Astrocyte (in vitro differentiated cells and primary cell): ENCODE measurements at places on chromosomes 7 and 10.
A peak's percentile ranks its signal among the peaks of the same experiment; 100 is the strongest.

DNA sequence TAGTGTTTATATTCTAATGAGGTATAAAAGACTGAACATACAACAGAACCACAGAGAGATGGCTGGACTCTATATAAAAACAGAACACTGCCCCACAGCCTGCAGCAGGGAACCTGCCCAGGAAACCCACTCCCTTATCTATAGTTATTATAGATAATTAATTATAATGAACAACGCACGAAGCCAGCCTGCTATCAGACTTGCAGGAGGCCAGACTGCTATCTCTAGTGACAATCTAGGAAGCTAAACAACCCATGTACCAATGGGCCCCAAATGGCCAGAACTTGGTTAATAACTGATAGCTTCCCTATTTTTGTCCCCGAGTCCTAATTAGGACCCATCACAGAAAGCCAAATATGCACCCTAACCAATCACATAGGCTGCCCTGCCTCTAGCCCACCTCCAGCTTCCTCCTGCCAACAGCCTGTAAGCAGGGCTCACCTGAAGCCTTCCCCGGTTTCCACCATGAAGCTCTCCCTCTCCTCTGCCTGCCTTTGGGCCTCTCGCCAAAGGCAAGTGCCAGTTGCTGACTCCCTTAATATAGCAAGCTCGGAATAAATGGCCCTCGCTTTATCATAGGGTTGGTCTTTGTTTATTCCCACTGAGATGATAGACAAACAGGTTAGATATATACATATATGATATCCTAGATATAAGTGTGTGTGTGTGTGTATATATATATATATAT lies 74.5 kb downstream of the SYPL1 start:
- DNase-seq: no peak

GRCh38 chr7:158963771-158964241 lies 107.4 kb downstream of the DYNC2I1 start:
- no peak for DNase-seq

DNA sequence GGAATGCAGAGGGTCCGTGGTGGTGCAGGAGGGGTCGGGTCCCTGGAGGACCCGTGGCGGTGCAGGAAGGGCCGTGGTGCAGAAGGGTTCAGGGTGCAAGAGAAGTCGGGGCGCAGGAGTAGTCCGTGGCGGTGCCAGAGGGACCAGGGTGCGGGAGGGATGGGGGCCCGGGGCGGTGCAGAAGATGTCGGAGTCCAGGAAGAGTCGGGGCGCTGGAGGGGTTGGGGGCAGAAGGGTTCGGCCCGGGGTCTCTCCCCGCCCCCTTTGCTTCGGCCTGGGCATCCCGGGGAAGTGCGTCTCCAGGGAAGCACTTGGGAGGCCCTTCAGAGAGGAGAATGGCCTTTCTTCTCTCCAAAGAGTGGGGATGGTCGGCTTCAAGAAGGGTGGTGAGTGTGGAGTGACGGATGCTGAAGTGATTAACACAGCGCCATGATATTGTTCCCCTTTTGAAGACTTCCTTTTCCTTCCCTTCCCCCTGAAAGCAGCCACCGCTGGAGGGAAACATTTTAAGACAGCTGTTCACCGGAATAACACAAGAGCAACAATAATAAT lies 997 bp downstream of the WDR37 start:
- DNase-seq: no peak

DNA sequence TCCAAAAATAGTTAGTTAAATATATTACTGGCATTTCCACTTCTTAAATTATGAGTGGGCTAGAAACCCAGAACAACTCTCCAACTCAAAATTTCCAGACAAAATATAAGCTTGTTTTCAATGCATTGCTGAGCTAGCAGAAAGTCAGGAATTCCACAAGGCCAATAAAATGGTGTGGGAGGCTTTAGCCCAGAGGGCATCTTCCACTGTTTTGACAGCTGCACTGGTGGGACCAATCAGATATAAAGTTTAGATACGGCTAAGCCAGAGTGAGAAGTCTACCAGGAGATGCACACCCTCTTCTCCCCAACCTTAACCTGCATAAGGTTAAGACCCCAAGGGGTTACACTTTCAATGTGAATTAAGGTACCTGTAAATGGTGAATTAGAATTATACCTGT lies 76.6 kb downstream of the AMPH start:
- DNase-seq: no peak

GRCh38 chr7:155291045-155291530 lies 6.6 kb upstream of the INSIG1 start:
- DNase-seq: peak; percentile 40

DNA sequence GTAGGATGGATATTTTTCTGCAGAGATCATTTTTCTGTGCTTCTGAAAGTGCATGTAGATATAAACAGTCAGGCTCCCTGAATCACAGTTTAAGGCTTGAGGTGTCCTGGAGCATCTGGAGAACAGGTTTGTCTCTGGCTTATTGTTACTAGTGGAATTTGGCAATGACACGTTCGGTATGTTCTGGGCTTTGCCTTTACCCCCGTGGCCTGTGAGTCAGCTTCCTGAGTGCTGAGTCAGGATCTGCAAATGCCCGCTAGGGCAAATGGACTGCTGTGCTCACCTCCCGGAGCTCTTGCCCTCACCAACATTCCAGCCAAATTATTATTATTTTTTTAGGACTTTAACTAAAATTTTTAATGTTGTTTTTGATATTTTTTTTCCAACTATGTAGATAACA lies 192.5 kb upstream of the PRSS1 start:
- DNase-seq: peak; percentile 98

DNA sequence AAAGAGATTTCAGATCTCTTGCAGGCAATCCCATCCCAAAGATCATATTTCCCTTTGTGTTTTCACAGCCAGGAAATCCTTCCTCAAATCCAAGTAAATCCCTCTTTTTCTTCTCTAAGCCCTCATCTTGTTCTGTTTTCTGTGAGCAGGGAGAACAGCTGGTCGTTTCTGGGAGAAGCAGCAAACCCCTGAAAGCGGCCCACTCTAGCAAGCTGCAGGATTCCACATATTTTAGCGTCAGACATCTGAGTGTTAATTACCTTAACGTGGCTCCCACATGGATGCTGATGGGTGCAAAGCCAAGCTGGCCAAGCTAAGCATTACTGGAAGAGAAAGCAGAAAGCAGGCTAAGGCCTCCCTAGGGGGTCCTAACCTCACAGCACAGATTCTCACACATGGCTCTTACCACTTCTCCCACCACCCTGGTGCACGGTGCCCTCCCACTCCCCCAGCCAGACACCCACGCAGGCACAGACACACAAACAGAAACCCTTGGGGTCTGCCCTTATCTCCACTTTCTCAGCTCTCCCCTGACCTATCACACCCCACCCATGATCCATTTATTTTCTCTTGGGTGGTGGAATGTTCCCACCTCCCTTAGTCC lies 551.0 kb upstream of the AUTS2 start:
- DNase-seq: no peak

DNA sequence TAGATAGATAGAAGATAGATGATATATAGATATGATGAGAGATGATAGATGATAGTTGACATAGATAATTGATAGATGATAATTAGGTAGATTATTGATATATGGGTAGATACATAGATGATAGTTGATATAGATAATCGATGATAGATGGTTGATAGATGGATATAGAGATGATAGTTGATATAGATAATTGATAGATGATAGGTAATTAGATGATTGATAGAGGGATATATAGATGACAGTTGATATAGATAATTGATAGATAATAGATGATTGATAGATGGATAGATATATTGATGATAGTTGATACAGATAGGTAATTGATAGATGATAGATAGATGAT lies 72.3 kb downstream of the PRR15 start:
- no peak for DNase-seq

- DNase-seq: no peak
Measured at GRCh38 chr10:68261132-68261856, 29.4 kb upstream of the ATOH7 start.

DNA sequence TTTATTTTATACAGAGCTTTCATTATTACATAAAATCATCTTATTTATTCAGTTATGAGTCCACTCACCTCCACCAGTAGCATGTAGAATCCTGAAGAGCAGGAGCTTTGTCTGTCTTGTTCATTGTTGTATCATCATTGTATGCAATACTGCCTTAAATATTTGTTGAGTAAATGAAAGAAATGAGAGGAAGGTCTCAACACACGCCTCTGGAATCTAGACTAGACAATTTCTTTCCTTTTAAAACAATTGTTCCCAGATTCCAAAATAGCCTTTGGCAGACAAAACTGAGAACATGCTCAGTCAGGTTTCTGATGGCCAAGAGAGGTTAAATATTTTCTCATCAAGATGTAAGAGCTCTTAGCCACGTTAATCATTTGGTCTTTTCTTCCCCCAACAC lies 173.1 kb upstream of the AGR3 start:
- no peak for DNase-seq

- peak; percentile 49 for DNase-seq
Measured at GRCh38 chr10:90378524-90379076, 479.2 kb downstream of the HTR7 start.

GRCh38 chr7:137930581-137930980 lies 71.3 kb downstream of the CREB3L2 start:
- DNase-seq: peak; percentile 89

- DNase-seq: no peak
Measured at GRCh38 chr10:24288581-24288980, 79.6 kb downstream of the KIAA1217 start.

DNA sequence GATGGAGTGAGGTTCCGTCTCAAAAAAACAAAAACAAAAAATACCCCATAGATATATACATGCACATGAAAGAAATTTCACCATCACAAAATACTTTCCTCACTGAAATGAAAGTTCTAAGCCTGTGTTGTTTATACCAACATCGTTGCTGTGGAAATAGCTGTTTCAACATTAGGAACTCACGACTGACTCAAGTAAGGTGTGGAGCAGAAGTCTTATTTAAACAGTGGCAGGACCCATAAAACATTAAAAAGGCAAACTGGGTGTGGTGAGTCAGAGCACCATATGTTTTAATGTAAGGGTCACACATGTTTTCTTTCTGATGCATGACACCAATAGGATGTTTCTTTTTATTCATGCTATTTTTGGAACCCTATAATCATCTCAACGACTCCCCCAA lies 48.3 kb downstream of the BAIAP2L1 start:
- peak; percentile 48 for DNase-seq

DNA sequence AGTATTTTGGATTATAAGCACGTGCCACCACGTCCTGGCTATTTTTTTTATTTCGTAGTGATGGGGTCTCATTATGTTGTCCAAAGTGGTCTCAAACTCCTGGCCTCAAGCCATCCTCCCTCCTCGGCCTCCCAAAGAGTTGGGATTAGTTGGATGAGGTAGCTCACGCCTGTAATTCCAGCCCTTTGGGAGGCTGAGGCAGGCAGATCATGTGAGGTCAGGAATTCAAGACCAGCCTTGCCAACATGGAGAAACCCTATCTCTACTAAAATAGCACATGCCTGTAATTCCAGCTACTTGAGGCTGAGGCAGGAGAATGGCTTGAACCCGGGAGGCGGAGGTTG lies 21.8 kb upstream of the YWHAG start:
- DNase-seq: no peak

DNA sequence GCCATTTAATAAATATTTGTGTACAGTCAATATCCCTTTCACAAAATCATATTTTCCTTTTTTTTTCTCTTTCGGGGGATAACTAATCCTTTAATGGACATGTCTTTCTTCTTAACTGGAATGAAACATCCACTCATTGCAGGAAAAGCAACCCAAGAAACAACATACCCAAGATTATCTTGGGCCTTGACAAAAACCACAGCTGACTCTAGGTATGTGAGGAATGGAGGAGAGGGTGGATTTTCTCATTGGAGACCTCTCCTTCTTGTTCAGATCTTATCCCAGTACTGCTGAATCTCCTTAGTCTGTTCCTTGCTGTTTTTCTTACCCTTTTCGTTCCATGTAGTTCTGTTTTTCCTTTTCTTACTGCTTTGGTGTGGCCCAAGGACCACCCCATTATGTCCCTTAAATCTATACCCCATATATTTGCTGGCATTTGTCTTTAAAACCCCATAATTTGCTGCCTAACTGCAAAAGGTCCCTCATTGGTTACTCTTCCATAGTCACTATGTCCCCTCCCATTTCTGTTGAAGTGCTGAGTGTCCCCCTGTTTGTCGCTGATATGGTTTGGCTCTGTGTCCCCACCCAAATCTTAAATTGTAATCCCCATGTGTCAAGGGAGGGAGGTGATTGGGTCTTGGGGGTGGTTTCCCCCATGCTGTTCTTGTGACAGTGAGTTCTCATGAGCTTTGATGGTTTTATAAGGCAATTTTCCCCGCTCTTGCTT lies 6.8 kb upstream of the CDK6 start:
- peak; percentile 88 for DNase-seq

DNA sequence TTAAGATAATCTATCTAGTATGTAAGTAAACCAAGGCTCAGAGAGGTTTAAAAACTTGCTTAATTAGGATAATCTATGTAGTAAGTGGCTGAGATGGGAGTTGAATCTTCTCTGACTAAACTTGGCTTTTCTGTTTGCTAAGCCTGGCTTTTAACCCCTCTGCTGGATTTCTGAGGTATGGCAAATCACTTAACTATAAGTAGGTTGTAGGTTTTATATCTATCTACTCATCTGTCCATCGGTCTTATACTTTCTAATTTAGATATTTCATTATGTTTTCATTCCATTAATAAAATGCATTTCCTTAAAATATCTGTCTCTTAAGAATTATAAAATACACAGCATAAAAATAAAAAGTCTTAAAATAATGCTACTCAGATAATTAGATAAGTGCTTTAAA lies 59.4 kb downstream of the ST7 start:
- no peak for DNase-seq

DNA sequence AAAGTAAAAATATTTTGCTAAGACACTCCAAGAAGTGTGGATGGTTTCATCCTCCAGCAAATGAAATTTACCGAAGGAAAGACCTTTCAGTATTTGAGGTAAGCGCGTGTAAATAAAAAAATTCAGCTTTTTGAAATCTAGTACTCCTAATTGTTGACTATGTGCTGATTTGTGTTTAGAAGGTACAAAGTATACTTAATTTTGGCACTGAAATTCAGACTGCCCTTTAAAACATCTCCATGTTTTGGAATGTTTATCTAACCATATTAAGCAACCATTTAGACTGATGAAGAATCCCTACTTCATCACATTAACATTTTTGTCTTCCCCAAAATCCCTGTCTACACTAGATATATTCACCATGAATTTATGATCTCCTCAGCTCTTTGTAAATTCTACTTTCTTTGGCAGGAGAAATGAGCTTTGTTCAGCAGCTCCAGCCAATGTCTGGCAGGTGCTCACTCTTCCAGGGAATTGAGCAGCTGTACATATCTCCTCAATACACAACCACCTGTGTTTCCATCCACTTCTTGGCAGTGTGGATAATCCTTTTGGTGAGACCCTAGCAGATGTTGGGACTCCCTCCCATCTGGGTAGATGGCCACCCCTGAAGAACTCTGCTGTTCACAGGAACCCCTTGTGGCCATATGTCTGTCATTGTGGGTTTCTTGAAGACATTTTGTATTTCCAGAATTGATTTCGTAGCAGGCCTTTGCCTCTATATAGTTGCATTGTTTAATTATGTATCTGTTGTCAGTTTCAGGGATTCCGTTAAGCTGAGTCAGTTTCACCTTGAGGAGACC lies 129.4 kb upstream of the SAMD8 start:
- DNase-seq: no peak

GRCh38 chr10:87608756-87609155 lies 50.9 kb upstream of the PAPSS2 start:
- no peak for DNase-seq

GRCh38 chr10:36717118-36717517 lies 408.3 kb upstream of the ANKRD30A start:
- DNase-seq: no peak
